ENCODE measurements at places on chromosomes 5 and 9.

DNA sequence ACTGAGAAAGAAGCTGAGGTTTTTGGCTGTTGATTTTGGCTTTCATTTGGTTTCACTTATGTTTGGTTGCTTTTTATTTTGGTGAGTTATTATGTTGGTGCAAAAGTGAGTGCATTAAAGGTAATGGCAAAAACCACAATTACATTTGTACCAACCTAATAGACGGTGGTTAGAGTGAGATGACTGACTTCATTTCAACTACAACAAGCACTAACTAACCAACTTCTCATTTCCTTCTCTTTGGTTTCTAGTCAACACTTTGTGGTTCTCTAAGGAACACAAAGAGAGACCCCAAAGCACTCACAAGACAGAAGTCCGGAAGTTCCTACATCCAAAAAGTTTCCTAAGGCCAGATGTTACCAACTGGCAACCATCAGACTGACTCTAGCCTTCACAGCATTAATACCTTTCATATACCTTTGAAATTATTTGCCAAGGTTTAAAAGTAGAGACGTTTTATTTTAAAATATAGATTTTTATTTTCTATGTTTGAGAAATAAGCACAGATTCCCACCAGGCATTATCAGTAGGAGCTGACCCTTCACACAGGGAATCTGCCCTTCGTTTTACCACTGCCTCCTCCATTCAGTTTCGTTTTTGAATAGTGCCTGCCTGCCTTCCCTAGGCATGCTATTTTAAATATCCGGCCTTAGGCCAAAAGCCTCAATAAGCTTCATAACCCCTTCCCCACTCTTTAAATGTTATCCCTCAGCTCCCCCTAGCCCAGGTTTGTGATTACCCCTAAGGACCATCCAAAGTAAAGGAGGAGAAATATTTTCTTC lies 301.1 kb upstream of the PTGER4 start:
- no peak for DNase-seq

- DNase-seq = no peak
Measured at GRCh38 chr5:929596-929995, 36.9 kb downstream of the TRIP13 start.

- no peak for DNase-seq
Measured at GRCh38 chr5:81398741-81399140, 4.8 kb upstream of the ACOT12 start.

DNA sequence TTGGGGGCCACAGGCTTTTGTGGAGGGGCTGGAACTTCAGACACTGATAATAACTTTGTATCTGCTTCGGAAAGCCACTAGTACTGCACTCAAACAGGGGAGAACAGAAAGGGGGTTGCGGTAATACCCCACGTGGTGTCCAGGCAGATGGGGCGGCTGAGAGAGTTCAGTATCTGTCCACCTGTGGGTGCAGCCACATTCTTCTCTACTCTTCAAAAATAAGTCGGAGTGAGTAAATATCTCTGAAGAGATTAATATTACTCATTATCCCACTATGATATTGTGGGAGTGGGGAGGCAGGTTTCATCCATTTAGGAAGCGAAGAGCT lies 102.1 kb upstream of the SSBP2 start:
- no peak for DNase-seq

DNA sequence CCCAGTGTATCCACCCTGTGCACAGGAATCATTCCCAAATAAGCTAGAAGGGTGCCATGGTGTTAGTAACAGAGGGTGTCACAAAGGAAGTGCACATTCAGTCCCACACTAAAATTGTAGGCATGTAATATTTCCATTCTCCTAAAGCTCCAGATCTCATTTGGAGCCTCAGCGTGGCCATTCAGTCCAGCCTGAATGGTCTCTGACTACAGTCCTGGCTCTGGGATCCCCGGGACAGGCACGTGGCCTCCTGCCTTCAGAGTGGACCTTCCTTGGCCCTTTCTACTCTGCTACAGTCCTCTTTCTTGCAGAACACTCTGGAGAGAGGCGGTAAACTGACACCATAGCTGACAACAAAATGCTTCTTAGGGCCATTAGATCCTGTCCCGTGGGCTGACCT lies 243.9 kb downstream of the IRX2 start:
- DNase-seq = no peak

GRCh38 chr9:121704281-121704680 lies 52.8 kb downstream of the DAB2IP start:
- no peak for DNase-seq

DNA sequence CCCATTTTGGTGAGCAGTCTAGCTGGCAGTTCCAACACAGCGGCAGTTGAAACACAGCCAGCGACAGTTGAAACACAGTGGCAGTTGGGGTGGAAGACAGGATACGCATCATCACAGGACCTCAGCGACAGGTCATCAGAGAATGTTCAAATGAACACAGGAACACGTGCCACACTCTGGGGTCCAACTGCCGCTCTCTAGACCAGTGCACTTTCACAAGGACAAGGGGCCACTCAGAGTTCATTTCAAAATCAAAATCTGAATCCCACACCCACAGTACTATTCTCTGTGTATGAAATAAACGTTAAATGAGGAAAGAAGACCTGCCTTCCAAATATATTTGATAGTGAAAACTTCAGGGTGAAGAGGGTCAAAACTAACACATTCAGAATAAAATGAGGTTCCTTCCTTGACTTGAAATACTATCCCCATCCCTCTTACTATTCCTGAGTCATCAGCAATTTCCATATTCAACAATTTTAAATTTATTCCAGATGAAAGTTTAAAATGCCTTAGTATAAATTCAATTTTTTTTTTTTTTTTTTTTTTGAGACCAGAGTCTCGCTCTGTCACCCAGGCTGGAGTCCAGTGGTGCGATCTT lies 53.0 kb upstream of the SIMC1 start:
- DNase-seq = no peak

GRCh38 chr5:59749782-59750520 lies 143.6 kb downstream of the PDE4D start:
- no peak for DNase-seq

GRCh38 chr9:2267181-2267745 lies 252.1 kb downstream of the SMARCA2 start:
- no peak for DNase-seq

GRCh38 chr9:136538599-136539426 lies 7.0 kb downstream of the NOTCH1 start:
- DNase-seq = peak; percentile 74

- peak; percentile 27 for DNase-seq
Measured at GRCh38 chr5:73387601-73388305, 60.8 kb downstream of the FOXD1 start.

GRCh38 chr5:40787986-40788385 lies 10.2 kb downstream of the PRKAA1 start:
- no peak for DNase-seq

DNA sequence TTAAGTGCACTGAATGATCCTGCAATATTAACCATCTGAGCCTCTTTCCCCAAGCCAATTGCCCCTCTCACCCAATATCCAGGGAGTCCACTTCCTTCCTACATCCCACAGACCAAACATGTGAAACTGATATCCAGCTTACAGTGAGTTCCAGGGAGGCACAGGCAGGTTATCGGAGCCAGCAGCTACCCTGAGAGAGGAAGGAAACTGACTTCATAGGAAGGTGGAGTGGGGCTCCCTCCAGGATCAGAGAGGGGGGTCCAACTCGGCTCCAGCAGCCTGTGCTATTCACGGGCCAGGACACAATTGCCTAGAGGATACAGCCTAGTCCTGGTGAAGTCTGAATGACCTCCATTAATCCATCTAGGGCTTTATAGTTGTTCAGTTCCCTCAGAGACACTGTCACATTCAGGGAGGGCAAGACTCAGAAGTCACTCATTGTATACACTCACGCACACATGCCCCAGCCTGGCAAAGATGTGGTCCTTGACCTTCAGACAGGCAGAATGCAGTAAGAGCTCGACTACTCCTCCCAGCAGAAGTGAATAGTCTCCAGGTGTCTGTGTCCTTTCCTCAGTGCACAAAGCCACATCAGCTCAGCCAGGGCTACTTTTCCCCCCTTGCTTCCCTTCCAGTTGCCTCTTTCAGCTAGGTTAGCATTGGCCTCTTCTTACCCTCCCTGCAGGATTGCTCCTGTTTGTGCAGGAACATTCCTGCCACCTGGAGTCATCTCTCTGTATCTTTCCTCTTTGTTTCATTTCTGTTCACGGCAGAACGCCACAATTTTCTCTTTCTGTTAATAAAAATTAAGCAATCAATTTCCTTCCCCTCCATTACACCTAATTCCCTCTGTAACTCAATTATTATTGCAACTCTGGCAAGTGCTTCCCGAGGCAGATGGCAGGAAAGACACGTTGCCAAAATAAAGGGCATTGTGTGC lies 501.7 kb downstream of the ARHGEF28 start:
- DNase-seq = no peak

DNA sequence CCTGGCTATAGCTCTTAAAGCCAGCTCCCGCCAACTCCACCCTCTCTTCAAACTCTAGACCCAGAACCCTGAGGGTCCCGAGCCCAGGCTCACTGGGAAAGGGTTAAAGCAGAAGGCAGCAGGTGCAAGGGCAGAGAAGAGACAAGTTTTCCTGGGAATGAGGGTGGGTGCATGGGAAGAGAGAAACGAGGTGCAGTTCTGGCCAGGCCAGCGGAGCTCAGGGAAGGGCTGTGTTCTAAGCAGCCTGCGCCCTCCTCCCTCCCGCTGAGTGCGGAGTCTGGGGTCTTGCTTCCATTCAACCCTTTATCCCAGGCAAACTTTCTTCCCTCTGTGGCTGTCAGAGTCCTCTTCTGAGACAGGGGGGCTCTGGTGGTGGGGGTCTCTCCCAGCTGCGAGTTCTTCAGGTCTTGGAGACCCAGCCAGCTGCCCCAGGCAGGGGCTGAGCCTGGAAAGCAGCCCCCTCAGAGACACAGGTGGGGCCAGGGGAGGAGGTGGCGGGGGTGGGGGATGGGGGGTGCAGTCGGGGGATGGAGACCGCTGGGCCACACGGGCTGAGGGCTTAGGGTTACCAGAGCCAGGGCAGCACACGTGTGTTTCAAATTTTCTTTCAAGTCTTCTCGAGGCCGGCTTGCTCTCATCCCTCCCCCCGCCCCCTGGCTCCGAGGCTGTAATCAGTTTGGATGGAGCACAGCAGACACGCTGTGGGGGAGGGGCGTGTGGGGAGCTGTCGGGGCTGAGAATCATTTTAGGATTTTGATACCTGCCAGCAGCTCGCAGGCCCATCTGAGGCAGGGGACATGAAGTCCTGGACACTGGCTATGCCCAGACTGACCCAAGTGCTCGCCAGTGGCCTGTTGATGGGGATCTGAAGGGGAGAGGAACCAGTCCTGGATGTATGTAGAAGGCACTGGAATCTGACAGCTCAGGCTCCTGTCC lies 169.6 kb upstream of the SMIM23 start:
- no peak for DNase-seq

GRCh38 chr9:133976191-133976861 lies 15.8 kb downstream of the VAV2 start:
- DNase-seq = no peak

- no peak for DNase-seq
Measured at GRCh38 chr5:97364731-97365130, 181.7 kb upstream of the RIOK2 start.

- DNase-seq = peak; percentile 57
Measured at GRCh38 chr9:32579706-32580331, 6.9 kb upstream of the NDUFB6 start.

DNA sequence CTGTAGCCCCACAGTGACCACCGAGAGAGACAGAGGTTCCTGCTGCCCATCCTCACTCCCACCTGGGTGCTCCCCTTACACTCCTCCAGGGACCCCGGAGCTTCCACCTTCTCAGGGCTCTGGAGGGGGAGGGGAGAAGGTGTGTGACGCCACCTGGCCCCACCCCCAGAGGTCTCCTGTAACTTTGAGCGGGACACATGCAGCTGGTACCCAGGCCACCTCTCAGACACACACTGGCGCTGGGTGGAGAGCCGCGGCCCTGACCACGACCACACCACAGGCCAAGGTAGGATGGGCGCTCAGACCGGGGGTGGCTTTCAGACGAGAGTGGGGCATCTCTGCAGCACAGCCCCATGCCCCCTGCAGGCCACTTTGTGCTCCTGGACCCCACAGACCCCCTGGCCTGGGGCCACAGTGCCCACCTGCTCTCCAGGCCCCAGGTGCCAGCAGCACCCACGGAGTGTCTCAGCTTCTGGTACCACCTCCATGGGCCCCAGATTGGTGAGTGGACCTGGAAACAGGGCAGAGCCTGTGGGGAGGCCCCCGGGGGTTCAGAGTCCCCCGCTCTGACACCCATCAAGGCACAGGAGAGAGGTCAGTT lies 4.5 kb downstream of the MAMDC4 start:
- no peak for DNase-seq

DNA sequence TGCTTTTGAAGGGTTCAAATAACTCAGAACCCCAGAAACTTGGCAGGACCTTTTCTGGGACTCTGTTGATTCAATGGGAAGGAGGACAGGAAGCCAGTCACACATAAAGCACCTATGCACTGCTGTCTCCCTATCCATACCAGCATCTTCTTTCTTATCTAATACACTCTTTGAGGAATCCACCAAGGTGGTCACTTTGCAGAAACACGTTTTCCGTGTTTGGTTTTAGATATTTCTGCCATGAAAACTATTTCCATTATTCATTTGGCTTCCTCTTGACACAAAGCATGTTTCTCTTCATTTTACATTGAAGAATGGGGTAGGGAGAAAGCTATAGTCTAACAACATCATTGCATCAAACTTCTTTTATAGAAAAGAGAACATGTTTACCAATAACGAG lies 76.5 kb upstream of the NR3C1 start:
- DNase-seq = no peak

DNA sequence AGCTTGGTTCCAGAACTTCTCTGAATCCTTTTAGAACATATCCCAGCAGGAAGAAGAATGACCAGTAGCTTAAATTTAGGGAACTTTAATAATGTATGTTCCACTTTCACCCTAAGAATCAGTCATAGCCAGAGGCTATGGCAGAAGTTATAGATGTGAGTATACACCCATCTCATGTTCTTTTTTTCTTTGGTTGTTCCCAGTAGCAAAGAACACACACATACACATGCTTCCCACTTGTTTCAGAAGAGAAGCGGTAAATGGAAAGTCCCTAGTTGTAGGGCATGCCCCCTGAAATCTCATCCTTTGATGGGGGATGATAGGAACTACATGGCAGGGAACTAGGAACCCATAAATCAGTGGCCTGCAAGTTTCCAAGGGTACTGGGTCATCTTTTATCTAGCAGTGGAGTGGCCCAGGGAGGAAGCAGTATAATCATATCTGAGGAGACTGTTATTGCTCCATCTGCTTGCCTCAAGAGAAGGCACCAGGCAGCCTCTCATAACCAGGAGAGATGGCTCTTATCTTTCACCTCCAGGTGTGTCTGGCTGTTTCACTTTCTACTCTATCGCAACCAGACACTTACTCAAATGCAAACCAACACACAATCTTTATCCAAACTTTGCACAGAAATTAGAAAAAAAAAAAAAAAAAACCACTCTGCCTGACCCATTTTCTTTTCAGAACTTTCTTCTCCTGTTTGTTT lies 109.5 kb downstream of the SNCAIP start:
- no peak for DNase-seq
